ENCODE measurements at places on chromosomes 11 and 22.

GRCh38 chr22:50302041-50302541 is 5.4 kb downstream of the PLXNB2 start:
- no peak for DNase-seq

- no peak for DNase-seq
These were observed at the start of gene MRGPRF for GRCh38 chr11:69013009-69013951. Gene MRGPRF, minus strand, starts transcription at chr11:69013246. Its CDS starts 3,345 bp downstream, at chr11:69009901.

GRCh38 chr11:134604886-134605285 is 192.8 kb upstream of the B3GAT1 start:
- no peak for DNase-seq

DNA sequence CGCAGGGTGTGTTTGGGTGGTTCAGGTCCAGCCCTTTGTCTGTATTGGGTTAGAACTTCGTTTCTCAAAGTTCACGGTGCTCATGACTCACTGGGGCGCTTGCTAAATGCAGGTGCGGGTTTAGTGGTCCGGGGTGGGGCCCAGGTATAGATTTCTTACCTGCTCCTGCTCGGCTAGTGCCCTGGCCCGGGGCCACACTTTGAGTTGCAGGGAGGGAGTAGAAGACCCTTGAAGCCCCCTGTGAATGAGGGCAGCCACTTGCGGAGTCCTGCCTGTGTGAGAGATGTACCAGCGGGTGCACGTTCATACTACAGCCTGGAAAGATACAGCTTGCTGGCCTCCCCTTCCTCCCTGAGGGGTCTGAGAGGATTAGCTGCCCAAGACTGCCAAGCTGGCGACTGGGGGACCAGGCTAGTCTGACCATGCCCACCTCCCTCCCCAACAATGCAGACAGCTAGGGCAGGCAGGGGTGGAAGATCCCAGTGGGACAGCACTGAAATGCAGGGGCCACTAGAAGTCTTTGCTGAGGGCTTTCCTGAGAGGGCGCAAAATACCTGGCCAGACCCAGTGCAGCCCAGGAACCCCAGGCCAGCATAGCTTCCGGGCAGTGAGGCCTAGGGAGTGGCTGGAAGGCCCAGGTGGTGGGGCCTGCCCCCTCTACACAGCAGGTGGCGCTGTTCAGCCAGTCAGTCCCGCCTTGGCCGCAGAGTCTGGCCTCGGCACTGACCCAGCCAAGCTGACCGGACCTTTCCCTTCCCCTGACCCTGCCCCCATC is 5.1 kb upstream of the MYRF start:
- DNase-seq: peak; percentile 15

- DNase-seq: no peak
These were observed 74.5 kb downstream of the RPL27A start for GRCh38 chr11:8757047-8757446.

- DNase-seq: no peak
These were observed 61.0 kb downstream of the RPS6KA4 start for GRCh38 chr11:64419818-64420485.

- no peak for DNase-seq
These were observed 169.7 kb downstream of the NXPE2 start for GRCh38 chr11:114848027-114848426.

DNA sequence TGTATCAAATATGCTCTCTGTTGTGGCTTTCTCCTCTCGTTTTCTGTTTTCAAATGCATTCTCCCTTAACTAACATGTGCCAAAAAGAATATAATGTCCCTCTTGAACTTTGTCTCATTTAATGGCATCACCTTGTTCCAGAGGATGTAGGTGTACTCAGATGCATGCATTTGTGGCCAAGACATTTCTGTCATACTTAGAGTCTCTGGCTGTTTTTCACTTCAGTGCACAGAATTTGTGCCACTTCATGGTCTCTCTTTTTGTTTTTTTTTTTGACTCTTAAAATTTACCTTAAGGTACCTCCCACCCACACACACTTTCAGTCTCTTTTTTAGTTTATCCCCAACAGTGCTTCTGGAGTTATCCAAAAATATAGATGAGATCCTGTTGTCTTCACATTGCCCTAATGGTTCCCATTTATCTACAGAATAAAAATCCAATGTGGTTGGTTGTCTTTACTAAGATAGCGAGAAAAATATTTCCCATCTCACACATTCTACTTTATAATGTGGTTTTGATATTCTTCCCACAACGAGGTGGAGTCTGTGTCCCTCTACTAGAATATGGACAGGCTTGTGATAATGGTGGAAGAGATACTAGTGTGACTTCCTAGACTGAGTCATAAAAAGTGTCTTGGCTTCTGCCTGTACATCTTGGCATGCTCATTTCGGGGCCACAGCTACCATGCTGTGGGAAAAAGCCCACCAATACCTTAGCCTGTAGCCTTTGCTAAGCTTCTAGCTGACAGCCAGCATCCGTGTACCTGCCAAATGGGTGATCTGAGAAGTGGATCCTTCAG is 125.8 kb downstream of the DDX10 start:
- DNase-seq: no peak

- no peak for DNase-seq
These were observed 53.7 kb downstream of the TBC1D22A start for GRCh38 chr22:46815896-46816731.

GRCh38 chr11:126581871-126582648 is 226.6 kb downstream of the ST3GAL4 start:
- no peak for DNase-seq

- no peak for DNase-seq
These were observed 68.7 kb downstream of the PPFIBP2 start for GRCh38 chr11:7582338-7582985.

Data from CD4-positive, alpha-beta T cell treated with Interleukin-2 at 100 ng/mL for 4 hours (primary cell).